ENCODE measurements at places on chromosomes 4 and X.

GRCh38 chr4:85798012-85798770, 323.2 kb downstream of the ARHGAP24 start:
- DNase-seq, result no peak

DNA sequence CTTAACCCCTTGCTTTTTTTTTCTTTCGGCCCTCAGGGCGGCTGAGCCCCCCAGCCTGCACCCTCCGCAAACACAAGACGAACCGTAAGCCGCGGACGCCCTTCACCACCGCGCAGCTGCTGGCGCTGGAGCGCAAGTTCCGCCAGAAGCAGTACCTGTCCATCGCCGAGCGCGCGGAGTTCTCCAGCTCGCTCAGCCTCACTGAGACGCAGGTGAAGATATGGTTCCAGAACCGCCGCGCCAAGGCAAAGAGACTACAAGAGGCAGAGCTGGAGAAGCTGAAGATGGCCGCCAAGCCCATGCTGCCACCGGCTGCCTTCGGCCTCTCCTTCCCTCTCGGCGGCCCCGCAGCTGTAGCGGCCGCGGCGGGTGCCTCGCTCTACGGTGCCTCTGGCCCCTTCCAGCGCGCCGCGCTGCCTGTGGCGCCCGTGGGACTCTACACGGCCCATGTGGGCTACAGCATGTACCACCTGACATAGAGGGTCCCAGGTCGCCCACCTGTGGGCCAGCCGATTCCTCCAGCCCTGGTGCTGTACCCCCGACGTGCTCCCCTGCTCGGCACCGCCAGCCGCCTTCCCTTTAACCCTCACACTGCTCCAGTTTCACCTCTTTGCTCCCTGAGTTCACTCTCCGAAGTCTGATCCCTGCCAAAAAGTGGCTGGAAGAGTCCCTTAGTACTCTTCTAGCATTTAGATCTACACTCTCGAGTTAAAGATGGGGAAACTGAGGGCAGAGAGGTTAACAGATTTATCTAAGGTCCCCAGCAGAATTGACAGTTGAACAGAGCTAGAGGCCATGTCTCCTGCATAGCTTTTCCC, 3.4 kb downstream of the MSX1 start:
- no peak for DNase-seq

- DNase-seq, result no peak
Measured at GRCh38 chr4:132504438-132504837, 644.7 kb upstream of the PCDH10 start.

GRCh38 chr4:110364911-110365520, 110.9 kb upstream of the ENPEP start:
- no peak for DNase-seq

- DNase-seq, result no peak
Measured at GRCh38 chr4:5976921-5977320, 41.3 kb downstream of the C4orf50 start.

DNA sequence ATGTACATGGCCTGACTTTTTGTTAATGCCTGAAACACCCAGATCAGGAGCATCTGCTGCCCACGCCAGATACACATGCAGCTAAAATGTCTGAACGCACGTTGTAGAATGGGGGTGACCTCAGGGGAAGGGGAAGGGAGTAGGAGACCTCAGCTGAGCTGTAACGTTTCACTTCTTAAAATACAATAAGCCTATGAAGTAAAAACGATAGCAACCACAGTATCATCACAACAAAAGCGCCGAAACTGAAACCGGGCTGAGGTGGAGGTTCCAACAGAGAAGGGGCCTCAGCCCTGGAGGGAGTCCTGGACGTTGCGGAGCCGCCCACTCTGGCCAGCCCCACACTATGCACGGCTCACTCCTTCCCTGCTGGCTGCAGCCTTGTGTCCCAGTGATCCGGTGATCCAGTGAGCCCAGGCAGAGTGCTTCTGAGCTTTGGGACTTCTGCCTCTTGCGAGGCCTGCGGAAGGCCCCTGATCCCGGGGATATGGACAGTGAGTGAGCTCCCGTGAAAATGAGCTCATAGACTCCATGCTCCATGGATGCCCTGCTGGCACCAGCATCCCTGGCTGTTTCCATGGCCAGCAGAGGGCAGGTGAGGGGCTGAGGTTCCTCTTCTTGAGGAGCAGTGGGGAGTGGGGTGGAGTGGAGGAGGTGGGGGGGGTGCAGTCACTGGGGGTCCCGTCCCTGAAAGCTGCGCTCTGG, 52.0 kb downstream of the HMX1 start:
- no peak for DNase-seq

GRCh38 chrX:340121-340520, 21.5 kb upstream of the GTPBP6 start:
- DNase-seq, result no peak

- DNase-seq, result no peak
Measured at GRCh38 chr4:106565727-106566126, 197.1 kb upstream of the GIMD1 start.

DNA sequence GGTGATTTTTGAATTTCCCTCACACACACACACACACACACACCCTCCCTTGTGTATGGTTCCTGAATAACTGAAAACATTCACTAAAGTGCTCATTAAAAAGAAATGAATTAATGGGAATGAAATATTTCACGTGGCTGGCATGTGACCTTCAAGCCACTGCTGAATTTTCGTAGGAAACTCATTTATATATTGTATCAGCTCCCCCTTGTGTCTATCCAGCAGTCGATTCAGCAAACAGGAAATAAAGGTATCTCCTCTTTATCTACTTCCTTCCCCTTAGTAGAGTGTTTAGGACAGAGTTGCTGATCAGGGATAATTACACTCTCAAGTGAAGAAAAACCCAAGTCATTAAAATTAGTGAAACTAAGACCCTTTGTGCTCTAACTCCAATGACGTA, 912.6 kb upstream of the LCORL start:
- DNase-seq, result no peak

Data from NCI-H460 (cell line).